ENCODE measurements at places on chromosomes 11 and 22.

DNA sequence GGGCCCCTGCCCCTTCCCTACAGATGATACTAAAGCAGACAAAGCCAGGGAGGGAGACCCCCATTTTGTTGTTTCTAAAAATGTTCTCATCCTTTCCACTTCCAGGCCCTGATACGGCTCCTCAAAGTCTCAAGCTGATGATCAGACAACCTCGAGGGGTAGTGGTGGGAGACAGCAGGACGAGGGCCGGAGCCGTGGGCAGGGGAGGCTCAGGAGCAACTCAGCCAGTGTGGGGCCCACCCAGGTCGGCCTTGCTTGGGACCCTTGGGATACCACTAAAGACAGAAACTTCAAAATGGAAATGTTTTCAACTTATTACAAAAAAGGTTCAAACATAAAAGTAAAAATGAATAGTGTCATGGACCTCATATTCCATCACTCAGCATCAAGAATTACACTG is 15.2 kb upstream of the VPS37C start:
- no peak for DNase-seq

- DNase-seq: no peak
Observed at GRCh38 chr11:121304759-121305158, 12.2 kb downstream of the SC5D start.

- DNase-seq: no peak
Observed at GRCh38 chr11:124760205-124760652, 1.9 kb downstream of the ESAM start.

GRCh38 chr11:125871391-125872137 is 15.9 kb upstream of the HYLS1 start:
- peak; percentile 27 for DNase-seq

GRCh38 chr22:40418366-40419201 is 48.2 kb downstream of the SGSM3 start:
- no peak for DNase-seq

DNA sequence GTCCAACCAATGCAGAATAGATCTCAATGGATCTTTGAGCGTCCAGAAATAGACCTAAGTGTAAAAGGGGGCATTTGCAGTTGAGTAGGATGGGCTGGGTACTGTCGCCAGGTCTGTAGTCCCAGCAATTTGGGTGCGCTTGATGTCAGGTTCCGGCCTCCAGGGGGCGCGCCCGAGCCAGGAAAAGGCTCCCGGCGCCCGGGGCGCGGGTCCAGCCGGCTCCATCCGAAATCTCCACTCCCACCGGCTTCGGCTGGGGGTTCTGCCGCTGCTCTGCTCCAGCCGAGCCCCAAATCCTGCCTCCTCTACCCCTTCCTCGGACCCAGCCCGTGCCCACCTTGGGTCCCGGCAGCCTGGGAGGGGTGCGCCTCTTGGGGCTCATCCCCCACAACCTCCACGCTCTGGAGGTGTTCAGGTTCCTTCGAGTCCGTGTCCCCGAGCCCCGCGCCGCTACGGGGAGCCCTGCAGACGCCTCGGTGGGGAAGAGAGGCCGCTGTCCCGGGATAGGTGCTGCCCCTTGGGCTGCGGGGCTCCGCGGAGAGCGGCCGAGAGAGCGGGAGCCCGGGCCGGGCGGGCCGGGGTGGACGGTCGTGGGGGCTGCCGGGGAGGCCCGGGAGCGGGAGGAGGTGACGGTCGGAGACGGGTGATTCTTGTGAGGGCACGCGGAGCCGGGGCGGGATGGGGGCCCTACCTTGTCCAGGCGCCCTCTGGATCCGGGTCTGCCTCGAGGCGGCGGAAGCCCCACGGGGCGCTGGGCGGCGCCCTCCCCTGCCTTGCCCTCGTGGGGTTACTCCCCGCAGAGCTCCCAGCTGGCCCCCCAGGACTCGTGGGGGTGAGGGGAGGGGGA is 13.0 kb upstream of the CYB5R3 start:
- DNase-seq: peak; percentile 56

DNA sequence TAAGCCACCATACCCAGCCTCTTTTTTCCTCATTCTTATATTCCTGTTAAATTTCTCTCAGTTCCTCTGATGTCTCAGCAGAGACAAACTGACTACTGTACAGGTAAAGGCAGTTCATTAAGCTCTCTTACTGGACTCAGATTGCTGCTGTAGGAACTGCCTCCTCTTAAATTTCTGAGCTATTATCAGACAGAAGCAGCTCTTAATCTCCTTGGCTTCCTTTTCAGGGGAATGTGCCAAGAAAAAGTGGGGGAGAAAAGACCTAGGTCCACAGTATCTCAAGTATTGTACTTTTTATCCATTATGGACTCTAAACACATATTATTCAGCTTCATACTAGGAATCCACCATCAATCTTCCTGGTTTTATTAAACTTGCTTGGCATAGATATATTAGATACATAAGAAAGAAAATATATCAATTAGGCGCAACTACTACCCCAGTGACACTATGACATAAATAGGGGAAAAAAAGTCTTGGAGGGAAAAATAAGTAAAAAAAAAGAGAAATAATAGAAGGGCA is 26.1 kb downstream of the MRTFA start:
- no peak for DNase-seq

- no peak for DNase-seq
Observed at GRCh38 chr11:121426476-121427399, 25.4 kb upstream of the SORL1 start.

Measured in epithelial cell of esophagus (primary cell).